ENCODE measurements at places on chromosomes 5 and 9. TPM values are rescaled to one million over a fixed set of nuclear protein-coding genes. Genes with fewer than 3 reads are reported as not detected.

DNA sequence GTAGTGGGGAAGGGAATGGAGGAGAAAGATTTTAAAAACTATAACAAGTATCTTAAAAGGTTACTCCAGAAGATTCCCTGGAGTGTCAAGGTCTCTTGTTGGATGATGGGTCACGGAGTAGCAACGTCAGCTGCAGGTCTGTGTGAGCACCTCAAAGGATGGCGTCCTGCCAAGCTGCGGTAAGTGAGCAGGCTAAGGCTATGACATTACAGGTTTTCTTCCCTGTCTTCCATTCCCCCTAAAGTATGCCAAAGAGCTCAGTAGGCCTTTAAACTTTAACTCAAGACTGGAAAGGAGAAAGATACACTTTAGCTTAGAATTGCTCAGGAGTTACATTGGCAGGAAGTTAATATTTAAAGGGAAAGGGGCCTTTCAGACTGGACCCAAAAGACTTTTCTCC, 17.5 kb downstream of the SPOCK1 start:
- H3K4me1 ChIP-seq = peaks cover 14% of the 10 kb centered on the region
- H3K4me3 ChIP-seq = no peak overlapping the region
- DNase-seq = no peak
- H3K27me3 ChIP-seq = no peaks in the 10 kb centered on the region
- H3K36me3 ChIP-seq = no peaks in the 10 kb centered on the region

- H3K4me3 ChIP-seq = no peak overlapping the region
- H3K4me1 ChIP-seq = peaks cover 10% of the 10 kb centered on the region
- DNase-seq = no peak
- H3K27ac ChIP-seq = no peak overlapping the region
- no peaks in the 10 kb centered on the region for H3K27me3 ChIP-seq
- H3K36me3 ChIP-seq = no peaks in the 10 kb centered on the region
Measured at GRCh38 chr5:50547303-50547702, 106.2 kb upstream of the EMB start.

GRCh38 chr9:93668261-93668871, 92.0 kb downstream of the PHF2 start:
- H3K4me3 ChIP-seq = no peak overlapping the region
- DNase-seq = no peak
- no peaks in the 10 kb centered on the region for H3K36me3 ChIP-seq
- no peaks in the 10 kb centered on the region for H3K27me3 ChIP-seq
- no peaks in the 10 kb centered on the region for H3K4me1 ChIP-seq

DNA sequence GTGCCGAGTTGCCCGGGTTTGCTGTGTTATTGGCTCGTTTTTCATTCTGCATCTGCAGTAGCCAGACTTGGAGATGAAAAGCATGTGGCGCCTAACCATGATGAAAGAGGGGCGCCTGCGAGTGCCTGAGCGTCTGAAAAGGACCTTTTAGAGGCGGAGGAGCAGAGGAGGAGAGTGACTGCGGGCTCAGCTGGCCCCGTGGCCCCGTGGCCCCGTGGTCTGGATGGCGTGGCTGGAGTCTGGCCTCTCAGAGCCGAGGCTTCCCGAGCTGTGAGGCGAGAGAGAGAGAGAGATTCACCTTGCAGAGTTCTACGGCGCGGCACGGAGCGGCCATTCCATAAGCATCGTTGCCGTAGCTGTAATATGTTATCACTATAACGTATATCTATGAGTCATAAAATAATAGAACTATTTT, 55.3 kb upstream of the RNU6ATAC start:
- no peak overlapping the region for H3K4me3 ChIP-seq
- no peaks in the 10 kb centered on the region for H3K36me3 ChIP-seq
- H3K4me1 ChIP-seq = peaks cover 23% of the 10 kb centered on the region

Gene ENG
- 15.8 TPM for total RNA-seq
